ENCODE measurements at places on chromosomes 6 and 20. TPM values are rescaled to one million over a fixed set of nuclear protein-coding genes. Genes with fewer than 3 reads are reported as not detected.

The TMEM200A gene
- 7.3 TPM for polyA plus RNA-seq

The KIFC1 gene
- 0.19 TPM for polyA plus RNA-seq

The SEMG1 gene
- polyA plus RNA-seq, result not detected

The TRIM15 gene
- not detected for polyA plus RNA-seq

The RIPPLY2 gene
- polyA plus RNA-seq, result 9.4 TPM

The PGC gene
- polyA plus RNA-seq, result 1.5 TPM

The PROKR2 gene
- polyA plus RNA-seq, result not detected

The KIAA0408 gene
- polyA plus RNA-seq, result 4.9 TPM

The MAK gene
- 0.33 TPM for polyA plus RNA-seq

The FHL5 gene
- 2.4 TPM for polyA plus RNA-seq

The CPXM1 gene
- 1.1 TPM for polyA plus RNA-seq

The TAAR2 gene
- polyA plus RNA-seq, result not detected

The EPHA7 gene
- 0.15 TPM for polyA plus RNA-seq

The ALDH8A1 gene
- 1.2 TPM for polyA plus RNA-seq

The ESR1 gene
- polyA plus RNA-seq, result 0.77 TPM

The CNR1 gene
- 0.65 TPM for polyA plus RNA-seq

The BACH2 gene
- polyA plus RNA-seq, result 0.61 TPM

The SLC22A3 gene
- polyA plus RNA-seq, result 0.66 TPM

The PLCB4 gene
- 1.8 TPM for polyA plus RNA-seq

The ERVFRD-1 gene
- not detected for polyA plus RNA-seq

The MMP24 gene
- polyA plus RNA-seq, result 6.5 TPM

The TBXT gene
- not detected for polyA plus RNA-seq

The DDO gene
- 2.2 TPM for polyA plus RNA-seq

The TGIF2 gene
- polyA plus RNA-seq, result 9.2 TPM

The SMPD2 gene
- 17.0 TPM for polyA plus RNA-seq

The SIGLEC1 gene
- 1.0 TPM for polyA plus RNA-seq

The TGM6 gene
- not detected for polyA plus RNA-seq

The OLIG3 gene
- polyA plus RNA-seq, result 0.07 TPM

The PBOV1 gene
- not detected for polyA plus RNA-seq

The BANF2 gene
- polyA plus RNA-seq, result 1.3 TPM

The PRELID3B gene
- polyA plus RNA-seq, result 24.9 TPM

The IPCEF1 gene
- 0.87 TPM for polyA plus RNA-seq

The SPTLC3 gene
- 1.5 TPM for polyA plus RNA-seq

The WFDC10B gene
- polyA plus RNA-seq, result not detected

The PRRT1 gene
- polyA plus RNA-seq, result 3.3 TPM

The HECA gene
- polyA plus RNA-seq, result 3.2 TPM

The SYCP2L gene
- 1.1 TPM for polyA plus RNA-seq

The LHFPL5 gene
- 2.0 TPM for polyA plus RNA-seq

The SLC32A1 gene
- not detected for polyA plus RNA-seq

The FOXS1 gene
- polyA plus RNA-seq, result 1.7 TPM

The HDGFL1 gene
- polyA plus RNA-seq, result not detected

The NNAT gene
- 0.34 TPM for polyA plus RNA-seq

The IMPG1 gene
- polyA plus RNA-seq, result 0.08 TPM

The DEFB127 gene
- polyA plus RNA-seq, result not detected

The TFAP2D gene
- not detected for polyA plus RNA-seq

The BTNL2 gene
- polyA plus RNA-seq, result not detected

The GJA10 gene
- polyA plus RNA-seq, result not detected

The OOEP gene
- not detected for polyA plus RNA-seq

The PHF20 gene
- 9.4 TPM for polyA plus RNA-seq

The DEFB132 gene
- 0.02 TPM for polyA plus RNA-seq

The FAM229B gene
- 10.5 TPM for polyA plus RNA-seq

The TBCC gene
- polyA plus RNA-seq, result 35.4 TPM

The FAM83C gene
- not detected for polyA plus RNA-seq

The DDX27 gene
- polyA plus RNA-seq, result 33.0 TPM

The RBM24 gene
- polyA plus RNA-seq, result 0.38 TPM
